Forelimb muscle (tissue), 1 donor: ENCODE measurements at places on chromosomes 1 and 21.

- DNase-seq, result no peak
These were observed 105.0 kb downstream of the BRINP2 start for GRCh38 chr1:177275736-177276135.

DNA sequence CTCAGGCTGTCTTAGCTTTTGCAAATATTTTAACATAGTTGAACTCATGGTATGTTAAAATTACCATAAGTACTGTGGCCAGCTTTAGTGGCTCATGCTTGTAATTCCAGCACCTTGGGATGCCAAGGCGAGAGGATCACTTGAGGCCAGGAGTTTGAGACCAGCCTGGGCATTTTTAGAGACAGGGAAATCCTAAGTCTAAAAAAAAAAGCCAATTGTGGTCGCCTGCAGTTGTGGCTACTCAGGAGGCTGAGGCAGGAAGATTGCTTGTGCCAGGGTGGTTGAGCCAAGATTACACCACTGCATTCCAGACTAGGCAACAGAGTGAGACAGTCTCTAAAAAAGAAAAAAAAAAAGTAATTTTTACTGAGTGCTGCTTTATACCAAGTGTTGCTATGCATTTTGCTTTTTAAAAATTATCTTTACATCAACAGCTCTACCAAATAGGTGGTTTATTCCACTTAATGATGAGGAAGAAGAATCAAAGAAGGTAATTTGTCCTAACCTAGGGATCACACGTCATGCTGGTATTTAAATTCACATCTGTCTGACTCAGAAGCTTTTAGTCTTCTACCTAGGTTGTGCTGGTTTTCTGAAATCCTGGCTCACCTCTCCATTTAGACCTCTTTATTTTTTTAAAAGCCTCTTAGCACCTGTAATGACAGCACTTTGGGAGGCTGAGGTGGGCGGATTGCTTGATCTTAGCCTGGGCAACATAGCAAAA is 16.8 kb downstream of the PPP1R12B start:
- DNase-seq, result no peak

- DNase-seq, result no peak
These were observed 14.0 kb downstream of the NES start for GRCh38 chr1:156663178-156663577.

GRCh38 chr1:231558708-231559185 is 30.3 kb downstream of the TSNAX start:
- no peak for DNase-seq

DNA sequence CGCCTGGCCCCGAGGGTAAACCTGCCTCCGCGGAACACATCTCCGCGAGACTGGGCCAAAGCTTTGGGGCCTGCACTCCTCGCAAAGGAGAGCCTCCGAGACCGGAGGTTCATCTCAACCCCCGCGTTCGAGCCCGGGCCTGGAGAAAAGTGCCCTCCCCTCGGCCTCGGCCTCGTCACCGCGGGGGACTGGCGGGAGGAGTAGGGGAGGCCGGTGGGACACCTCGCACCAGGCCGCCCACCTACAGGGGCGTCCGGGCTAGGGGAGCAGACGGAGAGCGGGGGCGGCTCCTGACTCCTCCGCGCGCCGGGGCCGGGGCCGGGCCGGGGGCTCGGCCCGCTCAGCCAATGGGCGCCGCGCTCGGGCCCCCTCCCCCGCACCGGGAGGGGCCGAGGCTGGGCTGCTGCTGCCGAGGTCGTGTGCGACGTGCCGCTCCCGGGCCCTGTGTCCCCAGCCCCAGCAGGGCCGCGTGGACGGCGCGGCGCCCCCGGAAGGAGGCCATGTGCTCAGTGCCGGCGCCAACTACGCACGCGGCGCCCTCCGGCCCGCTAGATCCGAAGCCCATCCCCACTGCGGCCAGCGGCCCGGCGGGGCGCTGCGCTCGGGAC is 684 bp downstream of the SLC2A1 start:
- no peak for DNase-seq

GRCh38 chr1:98939471-98939870 is 65.2 kb downstream of the PLPPR5 start:
- no peak for DNase-seq

DNA sequence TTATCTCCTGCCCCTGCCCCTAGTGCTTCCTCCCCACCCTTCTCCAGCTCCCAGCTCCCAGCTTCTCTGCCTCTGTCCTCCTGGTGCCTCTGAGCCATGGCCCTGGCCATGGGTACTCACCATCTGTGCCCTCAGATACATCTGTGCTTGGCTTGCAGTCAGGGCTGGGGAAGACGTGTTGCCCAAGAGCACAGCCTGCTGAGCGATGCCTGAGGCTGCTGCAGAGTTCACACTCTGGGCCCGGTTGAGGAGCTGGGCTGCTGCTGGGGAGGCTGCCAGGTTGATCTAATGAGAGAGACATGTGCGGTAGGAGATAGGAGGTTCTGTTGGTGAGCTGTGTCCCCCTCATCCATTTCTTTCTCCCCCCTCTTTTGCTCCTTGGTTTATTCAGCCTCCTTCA is 49.4 kb upstream of the A3GALT2 start:
- no peak for DNase-seq

- no peak for DNase-seq
These were observed 1.2 kb downstream of the LMNA start for GRCh38 chr1:156115514-156116374.

DNA sequence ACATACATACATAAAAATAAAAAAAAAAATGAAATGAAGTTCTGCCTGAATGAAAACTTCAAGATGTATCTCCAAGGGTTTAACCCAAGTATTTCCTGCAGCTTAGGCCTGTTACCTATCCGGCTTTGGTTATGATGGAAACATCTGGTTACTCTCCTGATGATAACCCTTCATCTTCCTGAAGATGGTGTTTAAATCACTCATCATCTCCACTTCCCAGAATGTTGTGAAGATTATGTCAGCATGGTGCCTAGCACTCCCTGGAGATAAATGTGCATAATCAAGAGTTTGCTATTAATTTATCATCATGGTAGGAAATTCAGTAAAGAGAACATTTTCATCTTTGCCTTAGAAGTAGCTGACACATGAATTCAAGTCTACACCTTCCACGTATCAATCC is 52.9 kb upstream of the ZNF326 start:
- no peak for DNase-seq

- DNase-seq, result no peak
These were observed 86.8 kb downstream of the WLS start for GRCh38 chr1:68145418-68146126.

DNA sequence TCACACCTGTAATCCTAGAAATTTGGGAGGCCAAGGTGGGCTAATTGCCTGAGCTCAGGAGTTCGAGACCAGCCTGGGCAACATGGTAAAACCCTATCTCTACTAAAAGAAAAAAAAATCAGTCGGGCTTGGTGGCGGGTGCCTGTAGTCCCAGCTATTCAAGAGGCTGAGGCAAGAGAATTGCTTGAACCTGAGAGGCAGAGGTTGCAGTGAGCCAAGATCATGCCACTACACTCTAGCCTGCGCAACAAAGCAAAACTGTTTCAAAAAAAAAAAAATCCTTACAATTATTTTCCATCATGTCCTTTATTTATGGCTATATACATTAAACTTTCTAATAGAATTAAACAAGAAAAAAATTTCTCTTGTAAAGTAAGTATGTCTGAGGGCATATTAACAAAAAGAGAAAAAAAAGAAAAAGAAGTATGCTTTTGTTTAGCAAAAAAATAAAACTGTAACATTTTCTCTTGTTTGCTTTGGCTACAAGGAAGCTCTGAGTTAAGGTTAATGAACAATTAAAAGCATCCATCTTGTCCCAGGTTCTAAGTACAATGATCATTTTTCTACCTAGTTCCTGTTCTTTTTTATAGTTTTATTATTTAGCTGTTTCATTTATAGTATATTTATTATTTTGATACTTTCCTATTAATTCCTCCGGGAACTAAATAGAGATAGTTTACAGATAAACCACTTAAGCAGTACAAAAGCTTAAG is 18.1 kb downstream of the TMEM50B start:
- no peak for DNase-seq

DNA sequence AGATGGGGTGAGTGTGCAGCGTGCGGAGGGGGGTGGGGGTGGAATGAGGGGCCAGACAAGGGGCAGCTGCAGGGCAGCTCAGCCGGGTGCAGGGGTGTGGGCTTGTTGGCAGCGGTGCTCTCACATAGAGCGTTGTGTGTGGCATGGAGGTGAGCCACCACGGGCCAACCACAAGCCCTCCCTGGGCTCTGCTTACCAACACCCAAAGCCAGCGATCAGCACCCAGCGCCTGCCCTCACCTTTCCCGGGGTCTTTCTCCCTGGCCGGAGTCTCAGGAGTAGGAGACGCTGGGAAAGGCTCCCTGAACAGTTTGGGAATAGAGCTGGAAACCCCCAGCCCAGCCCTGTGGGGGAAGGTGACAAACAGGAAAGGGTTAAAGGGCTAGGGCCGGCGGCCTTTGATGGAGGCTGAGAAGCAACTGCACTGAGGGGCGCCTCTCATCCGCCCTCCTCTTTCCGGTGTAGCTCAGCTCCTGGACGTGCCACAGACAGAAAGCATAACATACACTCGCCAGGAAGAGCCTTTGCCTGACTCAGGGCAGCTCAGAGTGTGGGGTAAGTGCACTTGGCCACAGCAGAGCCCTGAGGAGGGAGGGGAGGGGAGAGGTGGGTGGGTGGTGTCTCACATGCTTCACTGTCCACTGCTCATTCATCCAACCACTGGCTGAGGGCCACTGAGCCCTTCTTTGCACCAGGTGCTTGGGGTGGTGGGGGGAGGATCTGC is 577 bp downstream of the IKBKE start:
- DNase-seq, result no peak

GRCh38 chr21:14947613-14948160 is 117.1 kb downstream of the NRIP1 start:
- no peak for DNase-seq

DNA sequence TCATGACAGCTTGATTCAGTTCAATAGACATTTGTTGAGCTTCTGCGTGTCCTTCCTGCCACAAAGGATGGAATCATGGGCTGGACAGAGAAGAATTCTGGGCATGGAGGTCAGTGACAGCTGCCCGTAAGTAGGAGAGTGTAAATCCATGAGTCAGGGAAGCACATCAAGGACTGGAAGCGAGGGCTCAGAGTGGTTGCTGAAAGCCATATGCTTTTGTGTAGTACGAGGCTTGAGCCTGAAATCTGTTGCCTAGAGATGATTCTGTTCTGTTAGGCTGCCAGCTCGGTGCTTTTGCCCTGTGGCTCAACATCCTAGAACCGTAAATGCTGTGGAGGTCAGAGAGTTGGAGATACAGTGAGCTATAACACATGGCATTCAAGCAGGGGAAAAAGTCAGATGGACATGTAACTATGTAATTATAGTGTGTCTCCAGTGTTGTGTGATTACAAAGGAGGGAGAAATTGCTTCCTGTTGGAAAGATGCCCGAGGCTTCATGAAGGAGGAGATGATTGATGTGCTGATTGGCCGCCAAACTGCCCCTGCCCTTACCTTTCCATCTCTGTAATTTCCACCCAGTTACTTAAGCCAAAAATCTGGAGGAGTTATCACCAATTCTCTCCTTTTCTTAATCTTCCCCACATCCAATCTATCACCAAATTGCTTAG is 92.8 kb upstream of the CACNA1E start:
- no peak for DNase-seq

GRCh38 chr1:92940541-92940940 is 20.7 kb downstream of the DIPK1A start:
- no peak for DNase-seq

GRCh38 chr1:113058941-113059706 is 13.9 kb upstream of the LRIG2 start:
- DNase-seq, result no peak

- DNase-seq, result no peak
These were observed 56.3 kb upstream of the C1orf87 start for GRCh38 chr1:60129911-60130310.

DNA sequence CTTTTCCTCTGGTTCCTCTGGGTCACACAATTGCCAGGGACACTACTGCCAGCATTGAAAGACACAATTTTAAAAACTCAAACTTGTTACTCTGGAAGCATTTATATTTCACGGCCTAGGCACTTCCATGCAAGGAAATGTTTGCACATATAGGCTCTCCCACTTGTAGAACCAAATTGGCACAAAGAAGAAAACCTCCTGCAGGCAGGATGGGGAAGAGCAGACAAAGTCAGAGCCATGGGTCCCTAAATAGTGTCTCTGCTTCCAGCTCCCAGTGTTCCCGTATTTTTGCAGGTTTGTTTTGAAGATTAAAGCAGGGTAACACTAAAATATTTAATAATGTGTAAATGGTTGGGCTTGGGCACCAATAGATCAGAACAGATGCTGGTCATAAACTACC is 19.0 kb upstream of the ADGRL2 start:
- no peak for DNase-seq

DNA sequence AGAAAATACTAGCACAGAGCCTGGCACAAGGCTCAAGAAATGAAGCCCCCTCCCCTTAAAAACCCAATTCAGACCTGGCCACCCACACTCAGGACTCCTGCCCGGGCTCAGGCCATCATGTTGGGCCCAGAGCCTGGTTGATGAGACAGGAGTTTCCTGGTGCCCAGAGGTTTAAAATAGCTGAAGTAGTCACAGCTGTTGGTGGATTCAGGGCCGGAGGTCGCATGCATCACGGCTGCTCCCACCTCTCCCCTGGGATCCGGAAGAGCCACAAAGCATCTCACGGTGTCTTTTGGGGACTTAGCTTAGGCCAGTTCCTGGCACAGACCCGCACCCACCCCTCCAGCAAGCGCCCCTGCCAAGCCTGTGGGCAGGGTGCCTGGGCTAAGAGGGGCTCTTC is 2.6 kb upstream of the PADI2 start:
- DNase-seq, result no peak

- DNase-seq, result no peak
These were observed 3.9 kb upstream of the MMP23B start for GRCh38 chr1:1627829-1628753.

DNA sequence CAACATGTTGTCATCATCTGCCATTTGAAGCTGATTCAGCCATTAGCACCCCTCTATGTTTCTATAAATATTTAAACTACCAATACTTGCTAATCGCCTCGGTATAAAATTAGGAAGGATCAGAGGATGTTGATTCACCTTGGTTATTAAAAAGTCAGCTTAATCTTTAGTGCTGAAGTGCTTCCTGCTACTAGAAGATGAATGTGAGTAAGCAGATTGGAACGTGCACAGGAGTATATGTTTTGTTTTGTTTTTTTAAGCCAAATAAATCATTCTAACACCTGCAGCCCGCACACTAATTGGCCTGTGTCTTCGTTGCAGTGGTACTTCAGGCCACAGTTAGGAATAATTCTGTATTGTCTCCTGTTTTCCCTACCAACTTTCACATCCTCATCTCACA is 485.7 kb downstream of the AJAP1 start:
- no peak for DNase-seq

DNA sequence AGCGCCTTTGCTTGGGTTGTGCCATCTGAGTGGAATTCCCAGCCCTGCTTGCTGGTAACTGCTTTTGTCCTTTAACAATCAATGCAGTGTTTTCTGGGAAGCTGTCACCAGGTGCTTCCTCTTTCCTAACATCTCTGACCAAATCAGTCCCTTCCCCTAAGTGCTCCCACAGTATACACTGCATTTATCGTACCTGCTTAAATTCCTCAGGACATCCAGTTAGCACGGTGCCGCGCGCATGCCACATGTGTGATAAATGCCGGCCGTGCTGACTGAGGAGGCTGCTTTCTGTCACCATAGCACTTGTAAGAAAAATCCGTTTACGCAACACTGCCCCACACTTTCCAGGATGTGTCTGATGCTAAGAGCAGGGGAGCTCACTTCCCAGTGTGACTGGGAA is 115.4 kb downstream of the BCAR3 start:
- no peak for DNase-seq

GRCh38 chr1:209797978-209798639 is 7.8 kb downstream of the IRF6 start:
- no peak for DNase-seq

GRCh38 chr21:25005388-25005787 is 601.9 kb downstream of the MRPL39 start:
- DNase-seq, result no peak
